ENCODE measurements at places on chromosomes 4 and X.

DNA sequence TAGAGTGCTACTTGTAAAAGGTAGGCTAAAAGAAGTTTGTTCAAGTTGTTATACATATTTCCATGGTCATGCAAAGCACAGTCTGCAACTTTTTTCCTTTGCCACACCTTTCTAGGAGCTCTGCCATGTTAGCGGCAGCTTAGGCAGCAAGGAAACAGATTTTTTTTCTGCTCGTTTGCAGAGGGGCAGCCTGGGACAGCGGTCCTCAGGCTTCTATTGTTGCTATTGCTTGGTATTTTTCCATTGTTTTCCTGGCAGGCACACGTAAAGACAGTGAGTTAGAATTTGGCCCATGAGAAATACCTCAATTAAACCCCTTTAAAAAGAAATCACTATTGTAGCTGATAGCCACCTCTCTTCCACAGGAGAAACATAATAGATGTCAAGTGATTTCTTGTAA, 391.4 kb downstream of the SH2D1A start:
- no peak for DNase-seq

DNA sequence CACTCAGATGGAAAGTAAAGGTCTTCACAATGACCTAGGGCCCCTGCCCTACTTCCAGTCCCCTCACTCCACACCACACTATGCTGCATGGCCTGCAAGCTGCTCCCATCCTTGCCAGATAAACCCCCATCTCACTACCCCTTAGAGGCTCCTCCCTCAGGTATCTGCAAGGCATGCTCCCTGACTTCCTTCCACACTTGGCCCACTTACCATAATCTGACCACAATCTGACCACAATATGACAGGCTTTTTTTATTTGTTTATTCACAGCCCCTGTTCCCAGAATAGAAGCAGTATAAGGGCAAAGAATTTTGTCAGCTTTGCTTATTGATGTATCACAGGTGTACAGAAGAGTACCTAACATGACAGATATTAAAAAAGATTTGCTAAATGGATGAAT, 124.7 kb downstream of the CAMK2D start:
- DNase-seq, result no peak

DNA sequence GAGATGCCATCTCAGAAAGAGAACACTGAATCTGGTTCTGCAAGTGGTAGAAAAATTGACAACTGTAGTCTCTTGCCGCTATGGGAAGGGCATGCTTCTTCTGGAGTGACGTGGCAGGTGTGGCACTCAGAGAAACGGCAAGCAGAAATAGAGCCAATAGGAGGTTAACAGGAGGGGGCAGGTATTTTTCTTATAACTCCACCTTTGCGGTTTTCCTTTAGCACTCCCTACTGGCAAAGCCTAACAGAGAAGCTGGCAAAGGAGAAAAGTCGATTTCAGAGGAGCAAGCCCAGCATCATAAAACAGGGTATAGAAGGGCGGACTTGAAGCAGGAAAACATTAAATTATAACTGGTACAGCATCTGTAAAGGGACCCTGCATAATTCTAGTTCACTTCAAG, 1382.2 kb downstream of the PCDH18 start:
- no peak for DNase-seq

GRCh38 chr4:119656342-119656741, 27.7 kb upstream of the PDE5A start:
- no peak for DNase-seq

DNA sequence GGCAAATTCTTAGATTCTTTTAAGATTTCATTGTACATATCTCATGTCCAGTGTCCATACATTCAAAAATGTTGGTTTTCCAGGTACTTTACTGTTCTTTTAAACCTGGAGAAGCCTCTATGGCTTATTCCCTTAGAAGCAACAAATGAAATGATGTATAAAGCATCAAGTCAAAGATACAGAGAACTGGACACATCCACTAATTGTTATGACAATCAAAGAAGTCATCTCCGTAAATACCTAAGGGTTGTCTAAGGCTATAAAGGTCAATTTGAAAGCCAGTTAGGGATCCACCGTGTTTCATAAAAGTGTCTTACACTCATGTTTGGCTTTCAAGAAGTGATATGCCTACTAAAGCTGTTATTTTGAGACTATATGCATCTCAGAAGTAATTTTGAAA, 32.4 kb downstream of the UBE2D3 start:
- DNase-seq, result no peak

- DNase-seq, result no peak
These were observed 22.3 kb upstream of the NSG1 start for GRCh38 chr4:4364486-4365208.

DNA sequence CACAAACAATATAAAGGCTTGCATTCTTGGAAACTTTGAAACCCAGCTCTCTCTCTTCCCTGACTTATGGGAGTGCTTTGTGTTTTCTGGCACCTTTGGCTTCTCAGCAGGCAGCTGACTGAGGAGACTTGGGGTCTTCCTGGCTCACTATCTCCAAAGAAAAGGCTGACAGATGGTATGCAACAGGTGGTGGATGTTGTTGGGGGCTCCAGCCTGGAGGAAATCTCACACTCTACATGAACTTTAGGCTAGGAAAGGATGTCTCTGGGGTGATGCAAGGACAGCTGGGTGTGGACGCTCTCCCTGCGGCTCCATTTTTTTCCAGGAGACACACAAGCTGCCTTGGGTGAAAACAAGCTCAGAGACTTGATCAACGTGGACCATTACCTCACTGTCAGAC, 67.4 kb downstream of the DNAAF6 start:
- no peak for DNase-seq

- DNase-seq, result no peak
These were observed 52.3 kb upstream of the SCML1 start for GRCh38 chrX:17685026-17685425.

GRCh38 chr4:10168151-10168550, 51.6 kb upstream of the WDR1 start:
- no peak for DNase-seq

- no peak for DNase-seq
These were observed 13.3 kb downstream of the SRP72 start for GRCh38 chr4:56480691-56481090.

GRCh38 chr4:151227172-151227571, 49.8 kb upstream of the PRSS48 start:
- no peak for DNase-seq
